ENCODE measurements at places on chromosomes 4 and X.

GRCh38 chr4:173525118-173526011 is 4.7 kb downstream of the HAND2 start:
- no peak for DNase-seq

DNA sequence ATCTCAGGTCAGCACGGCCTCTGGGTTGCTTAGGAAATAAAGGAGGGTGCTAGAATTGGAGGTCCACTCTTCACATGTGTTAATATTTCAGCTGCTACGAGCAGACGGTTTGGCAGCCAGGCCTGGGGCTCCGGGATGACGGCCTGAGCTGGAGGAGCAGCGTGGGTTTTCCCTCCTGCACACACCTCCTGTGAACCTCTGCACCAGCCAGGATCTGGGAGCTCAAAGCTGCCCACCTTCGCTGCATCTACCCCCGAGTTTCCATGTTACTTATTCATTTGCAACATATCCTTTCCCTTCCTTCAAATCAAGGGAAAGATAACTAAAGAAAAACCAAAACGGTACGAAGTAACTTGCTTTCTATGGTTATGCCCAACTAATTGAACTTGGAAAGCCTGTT is 13.6 kb downstream of the STOX2 start:
- DNase-seq: no peak

DNA sequence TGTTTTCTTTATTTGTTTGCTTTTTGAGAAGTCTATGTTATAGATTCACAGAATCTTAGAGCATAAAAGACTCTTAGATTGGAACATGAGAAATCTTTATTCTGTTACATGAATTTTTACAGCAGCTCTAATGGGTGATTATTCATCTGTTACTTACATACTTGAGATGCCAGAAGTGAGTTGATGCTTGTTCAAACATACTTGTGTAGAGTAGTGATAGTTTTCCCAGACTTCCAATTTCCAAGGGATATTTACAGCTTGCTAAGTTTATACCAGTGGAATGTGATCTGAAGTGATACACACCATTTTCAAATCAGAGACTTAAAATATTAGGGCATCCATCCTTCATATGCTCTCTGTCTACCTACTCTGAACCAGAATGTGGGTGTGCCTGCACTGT is 252.9 kb upstream of the SMIM31 start:
- no peak for DNase-seq

DNA sequence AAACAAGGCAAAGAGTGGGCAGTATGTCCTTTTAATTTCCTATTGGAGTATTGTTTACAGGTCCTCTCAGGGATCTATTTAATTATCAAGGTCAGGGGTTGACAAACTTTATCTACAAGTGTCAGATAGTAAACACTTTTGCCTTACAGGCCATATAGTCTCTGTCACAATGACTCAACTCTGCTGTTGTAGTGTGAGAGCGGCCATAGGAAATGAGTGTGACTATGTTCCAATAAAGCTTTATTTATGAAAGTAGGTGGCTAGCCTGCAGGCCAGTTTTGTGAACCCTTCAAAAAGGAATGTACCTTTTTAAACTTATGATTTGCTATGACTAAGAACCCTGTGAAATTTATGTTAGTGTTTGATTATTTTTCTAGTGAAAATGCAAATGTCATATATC is 156.1 kb downstream of the GPAT3 start:
- no peak for DNase-seq
